CD8-positive, alpha-beta memory T cell (primary cell): ENCODE measurements at places on chromosomes 3 and 15. TPM values are rescaled to one million over a fixed set of nuclear protein-coding genes. Genes with fewer than 3 reads are reported as not detected.

GRCh38 chr3:38645601-38646000 lies 3.9 kb downstream of the SCN5A start:
- no peak for DNase-seq
- H3K36me3 ChIP-seq = no peaks in the 10 kb centered on the region
- no peak overlapping the region for H3K27ac ChIP-seq
- H3K4me3 ChIP-seq = no peak overlapping the region

The RBP2 gene
- not detected for polyA plus RNA-seq

GRCh38 chr15:72196409-72197040 lies 1.1 kb downstream of the GRAMD2A start:
- DNase-seq = no peak
- no peak overlapping the region for H3K27ac ChIP-seq

The CAMP gene
- not detected for polyA plus RNA-seq

The MESP2 gene
- not detected for polyA plus RNA-seq

GRCh38 chr15:61545763-61546162 lies 316.7 kb upstream of the RORA start:
- no peak for DNase-seq
- no peak overlapping the region for H3K4me3 ChIP-seq
- no peaks in the 10 kb centered on the region for H3K27me3 ChIP-seq
- H3K36me3 ChIP-seq = no peaks in the 10 kb centered on the region
- H3K4me1 ChIP-seq = no peaks in the 10 kb centered on the region
- no peak overlapping the region for H3K27ac ChIP-seq

The EIF4E3 gene
- 50.5 TPM for polyA plus RNA-seq

The SLCO2A1 gene
- polyA plus RNA-seq = not detected
